ENCODE measurements at places on chromosomes 1 and 21. TPM values are rescaled to one million over a fixed set of nuclear protein-coding genes. Genes with fewer than 3 reads are reported as not detected.

The CACYBP gene
- total RNA-seq, result 93.0 TPM

The TTF2 gene
- 18.2 TPM for total RNA-seq

The SYT11 gene
- total RNA-seq, result 59.5 TPM

The S100A12 gene
- total RNA-seq, result not detected

The AHCYL1 gene
- total RNA-seq, result 54.7 TPM

The PLA2G2D gene
- not detected for total RNA-seq

The MEX3A gene
- total RNA-seq, result 1.2 TPM

The AIM2 gene
- total RNA-seq, result not detected

The IPP gene
- total RNA-seq, result 15.3 TPM

The KCNJ15 gene
- total RNA-seq, result 0.38 TPM

The PCSK9 gene
- total RNA-seq, result 0.19 TPM

The TIE1 gene
- 6.3 TPM for total RNA-seq

The TTC22 gene
- total RNA-seq, result not detected

The LCE3E gene
- total RNA-seq, result not detected

The RHBG gene
- total RNA-seq, result not detected

The LMX1A gene
- total RNA-seq, result not detected

The PAQR6 gene
- 0.19 TPM for total RNA-seq

The KLHDC8A gene
- total RNA-seq, result not detected

The SKI gene
- 19.7 TPM for total RNA-seq

The CCDC24 gene
- 4.5 TPM for total RNA-seq

Measured in regular cardiac myocyte (primary cell).